ENCODE measurements at places on chromosomes 1 and 21.

- DNase-seq, result no peak
Observed at GRCh38 chr1:204814166-204814884, 56.3 kb upstream of the NFASC start.

DNA sequence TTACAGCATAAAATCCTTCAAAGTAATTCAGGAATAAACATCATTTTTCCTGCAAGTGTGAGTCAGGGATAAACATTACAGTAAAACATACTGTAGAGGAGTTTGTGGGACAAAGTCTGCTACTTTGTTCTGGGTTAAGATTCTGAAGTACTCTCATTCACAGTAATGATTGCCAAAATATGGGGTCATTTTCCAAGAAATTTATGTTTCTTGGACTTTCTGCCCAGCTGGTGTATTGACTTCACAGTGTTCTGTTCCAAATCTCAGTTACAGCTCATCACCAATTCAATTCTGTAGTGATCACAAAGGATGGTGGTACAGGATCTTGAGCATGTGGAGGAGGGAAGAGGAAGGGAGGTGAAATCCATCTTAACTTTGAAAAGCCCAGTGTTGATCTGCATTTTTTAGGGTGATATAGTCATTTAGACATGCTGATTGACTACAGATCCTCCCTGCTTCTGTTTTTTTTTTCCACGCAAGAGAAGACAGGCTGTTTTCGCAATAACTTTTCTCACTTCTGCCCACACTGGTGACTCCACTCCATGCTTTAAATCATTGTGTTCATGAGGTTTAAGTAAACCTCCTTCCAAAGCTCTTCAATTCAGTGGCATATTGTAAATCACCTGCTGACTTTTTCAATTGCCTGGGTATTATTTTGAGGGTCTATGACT lies 60.4 kb upstream of the C1orf53 start:
- no peak for DNase-seq

- DNase-seq, result no peak
Observed at GRCh38 chr1:60699325-60699724, 383.0 kb upstream of the NFIA start.

- DNase-seq, result peak; percentile 94
Observed at GRCh38 chr1:37486680-37487618, 12.6 kb downstream of the ZC3H12A start.

DNA sequence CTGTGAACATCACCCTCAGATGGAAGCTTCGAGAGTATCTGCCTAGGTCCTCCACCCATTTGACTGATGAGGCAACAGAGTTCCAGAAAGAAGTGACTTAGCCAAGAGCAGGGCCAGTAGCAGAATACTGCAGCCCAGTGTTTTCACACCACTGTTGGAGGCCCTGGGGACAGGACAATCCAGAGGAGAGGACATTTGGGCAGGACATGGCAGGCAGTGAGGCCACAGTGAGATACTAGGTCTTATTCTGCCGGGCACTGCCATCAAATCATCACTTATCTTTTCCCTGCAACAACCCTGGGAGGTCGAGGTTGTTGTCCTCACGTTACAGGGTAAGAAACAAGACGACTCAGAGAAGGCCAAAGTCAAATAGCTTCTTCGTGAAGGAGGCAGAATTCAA lies 5.5 kb upstream of the FOXO6 start:
- DNase-seq, result no peak

GRCh38 chr1:235297579-235297978 lies 30.4 kb downstream of the ARID4B start:
- DNase-seq, result peak; percentile 73

DNA sequence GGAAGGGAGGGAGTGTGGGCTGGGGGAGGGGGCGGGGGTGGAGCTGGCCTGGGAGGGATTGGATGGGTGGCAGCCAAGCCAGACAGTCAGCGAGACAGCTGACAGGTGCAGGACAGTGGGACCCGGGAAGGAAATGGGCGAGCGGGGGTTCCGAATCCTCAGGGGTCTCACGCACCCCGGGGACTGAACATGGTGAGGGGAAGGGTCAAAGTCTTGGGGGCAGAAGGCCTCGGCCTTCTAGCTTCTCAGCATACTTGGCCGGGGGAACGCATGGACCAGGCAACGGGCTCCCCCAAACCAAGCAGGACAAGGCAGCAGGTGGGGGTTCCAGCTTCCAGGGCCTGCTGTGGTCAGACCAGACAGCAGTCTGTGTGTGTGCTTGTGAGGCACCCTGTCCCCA lies 23.1 kb downstream of the CASZ1 start:
- no peak for DNase-seq

DNA sequence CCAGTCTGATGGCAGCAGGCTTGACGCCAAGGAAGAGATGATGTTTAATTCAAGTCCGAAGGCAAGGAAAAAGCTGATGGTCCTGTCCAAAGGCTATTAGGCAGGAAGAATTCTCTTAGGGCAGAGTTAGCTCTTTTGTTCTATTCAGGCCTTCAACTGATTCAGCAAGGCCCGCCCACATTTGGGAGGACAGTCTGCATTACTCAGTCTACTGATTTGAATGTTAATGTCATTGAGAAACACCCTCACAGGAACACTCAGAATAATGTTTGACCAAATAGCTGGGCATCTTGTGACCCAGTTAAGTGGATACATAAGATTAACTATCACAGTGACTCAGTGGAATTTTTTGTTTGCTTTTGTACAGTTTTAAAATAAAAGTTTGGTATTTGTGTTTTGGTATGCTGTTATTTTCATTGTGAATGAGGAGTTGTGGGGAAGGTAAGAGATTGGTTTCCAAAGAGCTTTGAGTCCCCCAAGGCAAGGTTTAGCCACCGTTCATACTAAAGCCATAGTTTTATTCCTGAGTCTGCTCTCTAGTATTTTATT lies 1.7 kb upstream of the ZNF691 start:
- DNase-seq, result no peak

- no peak for DNase-seq
Observed at GRCh38 chr1:15206418-15207030, 40.5 kb upstream of the FHAD1 start.

DNA sequence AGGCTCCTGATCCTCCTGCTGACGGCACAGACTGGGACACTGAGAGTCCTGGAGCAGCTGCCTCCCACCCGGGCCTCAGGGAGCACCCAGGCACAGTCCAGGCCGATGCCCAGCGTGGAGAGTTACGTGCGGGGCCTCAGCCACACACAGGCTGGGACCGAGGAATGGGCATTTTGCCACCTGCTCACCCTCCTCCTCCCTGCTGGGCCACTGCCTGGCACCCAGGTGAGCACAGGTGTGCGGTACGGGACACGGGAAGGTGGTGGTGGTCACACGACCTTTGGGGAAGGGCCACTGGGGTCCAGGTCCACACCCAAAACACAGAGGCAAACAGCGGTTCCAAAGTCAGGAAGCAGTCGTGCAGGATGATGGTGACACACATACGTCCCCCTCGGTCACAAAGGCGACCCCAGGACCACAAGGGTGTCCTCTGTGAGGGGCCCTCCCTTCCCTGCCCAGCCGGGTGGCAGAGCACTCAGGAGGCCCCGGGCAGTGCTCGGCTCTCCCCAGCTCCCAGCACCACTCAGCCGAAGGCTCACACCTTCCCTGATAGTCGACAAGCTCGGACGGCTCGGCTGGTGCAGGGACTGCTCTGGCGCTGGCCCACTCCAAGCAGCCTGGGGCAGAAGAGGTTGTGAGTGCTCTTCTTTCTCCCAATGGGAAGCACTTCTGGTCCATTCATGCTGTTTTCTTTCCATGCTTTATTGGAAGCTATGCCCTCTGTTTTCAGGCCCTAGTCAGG lies 14.3 kb downstream of the MORN1 start:
- no peak for DNase-seq

DNA sequence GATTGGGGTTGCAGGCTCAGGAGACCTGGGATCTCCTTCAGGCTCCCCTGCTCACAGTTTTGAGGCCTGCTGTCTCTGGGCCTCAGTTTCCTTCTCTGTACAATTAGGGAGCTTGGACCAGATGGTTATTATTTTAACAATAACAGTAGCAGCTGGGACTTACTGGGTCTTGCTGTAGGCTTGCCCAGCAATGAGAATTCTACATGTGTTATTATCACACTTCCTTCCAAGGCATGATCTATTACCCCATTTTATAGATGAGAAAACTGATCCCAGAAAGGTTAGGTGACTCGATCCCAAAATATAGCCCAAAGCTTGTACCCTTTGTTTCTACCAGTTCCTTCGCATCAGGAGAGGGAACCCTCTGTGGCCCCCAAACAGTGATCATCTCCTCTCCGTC lies 153.8 kb downstream of the PTPRU start:
- no peak for DNase-seq

- DNase-seq, result no peak
Observed at GRCh38 chr1:66552829-66553228, 18.9 kb downstream of the SGIP1 start.

DNA sequence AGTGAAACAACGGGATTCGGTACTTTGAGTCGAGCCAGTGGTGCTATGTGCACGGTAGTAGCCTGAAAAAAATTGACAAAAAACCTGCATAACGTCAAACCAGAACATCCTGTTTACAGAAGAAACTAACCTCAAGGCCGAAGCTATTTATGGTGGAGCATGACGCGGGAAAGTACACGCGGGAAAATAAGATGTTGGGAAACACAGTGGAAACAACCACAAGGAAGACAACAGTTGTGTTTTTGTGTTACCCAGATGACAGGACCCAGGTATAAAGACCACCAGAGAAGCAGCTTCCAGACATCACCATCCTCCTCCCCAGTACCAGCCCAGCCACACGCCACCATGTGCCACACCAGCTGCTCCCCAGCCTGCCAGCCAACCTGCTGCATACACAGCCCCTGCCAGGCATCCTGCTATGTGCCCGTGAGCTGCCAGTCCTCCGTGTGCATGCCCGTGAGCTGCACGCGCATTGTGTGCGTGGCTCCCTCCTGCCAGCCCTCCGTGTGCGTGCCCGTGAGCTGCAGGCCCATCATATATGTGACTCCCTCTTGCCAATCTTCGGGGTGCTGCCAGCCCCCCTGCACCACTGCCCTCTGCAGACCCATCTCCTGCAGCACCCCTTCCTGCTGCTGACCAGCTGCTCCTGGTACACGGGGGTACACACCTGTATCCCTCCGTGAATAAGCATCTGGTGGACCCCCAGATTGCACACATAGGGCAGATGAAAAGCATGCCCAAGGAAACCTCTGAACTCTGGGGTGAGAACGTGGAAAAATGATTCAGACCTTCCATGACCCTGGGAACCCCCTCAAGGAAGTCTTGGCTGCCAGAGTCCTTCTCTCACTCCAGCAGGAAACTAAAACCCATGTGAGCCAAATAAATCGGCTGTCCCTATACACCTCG lies at the start of gene KRTAP12-3:
TSS of gene KRTAP12-3 (plus strand) at position 298 of the 906 bp plus-strand sequence. CDS start at position 346, 48 bp downstream.
- DNase-seq, result peak; percentile 87

GRCh38 chr1:157639800-157640199 lies 41.9 kb upstream of the FCRL4 start:
- no peak for DNase-seq

GRCh38 chr1:76799700-76800099 lies 67.6 kb upstream of the ST6GALNAC5 start:
- DNase-seq, result no peak

- no peak for DNase-seq
Observed at GRCh38 chr1:170044187-170044586, 30.3 kb downstream of the KIFAP3 start.

DNA sequence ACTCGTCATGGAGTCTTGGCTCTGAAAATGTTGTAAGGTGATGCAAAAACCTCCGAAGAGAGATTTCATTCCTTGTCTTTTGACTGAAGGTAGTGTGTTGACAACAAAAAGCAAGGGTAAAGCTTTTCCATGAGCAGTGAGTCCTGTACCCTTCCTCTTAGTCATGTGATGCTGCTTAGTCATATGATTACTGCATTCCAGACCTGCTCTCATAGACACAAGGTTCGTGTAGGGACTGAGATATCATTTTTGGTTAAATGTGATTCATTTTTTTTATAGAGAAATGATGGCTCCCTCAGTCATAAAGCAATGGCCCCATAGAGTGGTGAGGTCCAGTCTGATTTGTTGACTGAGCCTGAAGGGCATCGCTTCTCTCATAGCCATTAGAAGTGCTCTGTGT lies 9.2 kb downstream of the KCNJ6 start:
- DNase-seq, result no peak

GRCh38 chr1:57041901-57042300 lies 76.1 kb upstream of the C8B start:
- DNase-seq, result no peak

GRCh38 chr1:53465023-53465957 lies 6.1 kb downstream of the DMRTB1 start:
- DNase-seq, result no peak

- DNase-seq, result no peak
Observed at GRCh38 chr21:17466166-17466565, 46.7 kb upstream of the CXADR start.

- no peak for DNase-seq
Observed at GRCh38 chr1:234704106-234704887, 94.3 kb upstream of the IRF2BP2 start.

GRCh38 chr1:175841738-175842187 lies 98.4 kb upstream of the TNR start:
- DNase-seq, result no peak

- no peak for DNase-seq
Observed at GRCh38 chr1:36355811-36356210, 29.9 kb downstream of the STK40 start.

DNA sequence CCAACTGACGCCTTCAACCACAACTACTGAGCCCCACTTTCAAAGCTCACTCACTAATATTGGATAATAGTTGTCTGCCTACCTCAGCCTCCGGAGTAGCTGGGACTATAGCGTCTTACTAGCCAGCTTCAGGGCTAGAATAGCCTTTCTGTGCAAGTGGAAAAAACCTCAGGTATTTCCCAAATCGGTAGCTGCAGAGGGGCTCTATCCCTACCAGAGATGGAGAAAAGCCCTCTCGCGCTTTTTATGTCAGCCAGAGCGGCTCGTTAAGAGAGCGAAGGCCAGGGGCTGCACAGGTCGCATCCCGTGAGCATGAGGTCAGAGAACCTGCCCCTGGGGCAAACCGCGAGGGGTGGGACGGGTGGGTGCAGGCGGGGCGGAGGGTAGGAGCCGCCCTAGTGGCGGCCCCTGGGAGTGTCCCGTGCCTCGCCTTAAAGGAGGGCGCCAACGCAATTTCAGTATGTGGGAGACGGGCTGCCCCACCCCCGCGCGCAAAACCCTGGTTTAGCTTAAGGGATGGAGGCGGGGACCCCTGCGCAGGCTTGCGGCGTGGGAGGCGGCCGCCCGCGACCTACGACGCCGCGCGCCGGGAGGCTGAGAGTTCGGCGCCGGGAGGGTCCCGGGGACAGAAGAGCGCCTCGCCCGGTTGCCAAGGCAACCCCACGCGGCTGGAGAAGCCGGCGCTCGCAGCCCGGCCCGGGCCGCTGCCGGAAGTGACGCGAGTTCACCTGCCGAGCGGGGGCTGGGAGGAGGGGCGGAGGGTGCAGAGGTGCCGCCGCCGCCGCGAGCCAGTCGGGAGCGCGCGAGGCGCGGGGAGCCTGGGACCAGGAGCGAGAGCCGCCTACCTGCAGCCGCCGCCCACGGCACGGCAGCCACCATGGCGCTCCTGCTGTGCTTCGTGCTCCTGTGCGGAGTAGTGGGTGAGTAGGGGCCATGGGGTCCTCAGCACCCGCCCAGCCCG lies at the start of gene CXADR:
TSS of gene CXADR (plus strand) at position 791 of the 961 bp plus-strand sequence. CDS start at position 878, 87 bp downstream.
- DNase-seq, result peak; percentile 92
